Epithelial cell of alveolus of lung (primary cell): ENCODE measurements at places on chromosomes 6 and 20. TPM values are rescaled to one million over a fixed set of nuclear protein-coding genes. Genes with fewer than 3 reads are reported as not detected.

The IMPG1 gene
- total RNA-seq = 0.26 TPM in 1 of 2 replicates, not detected in the other

The NDUFAF4 gene
- total RNA-seq = 14.8 and 21.6 TPM in 2 replicates

The ADGRG6 gene
- total RNA-seq = 12.7 and 13.4 TPM in 2 replicates

The CHMP4B gene
- 40.2 and 53.0 TPM in 2 replicates for total RNA-seq

The ZNF512B gene
- total RNA-seq = 6.3 and 10.7 TPM in 2 replicates
